Astrocyte (in vitro differentiated cells and primary cell): ENCODE measurements at places on chromosomes 1 and 21. TPM values are rescaled to one million over a fixed set of nuclear protein-coding genes. Genes with fewer than 3 reads are reported as not detected.

Gene PDC
- not detected in 2 replicates for total RNA-seq

Gene TMEM240
- total RNA-seq, result 7.0 and 9.0 TPM in 2 replicates

Gene AUNIP
- total RNA-seq, result 1.3 and 2.1 TPM in 2 replicates

Gene AIRE
- 0.07 TPM in 1 of 2 replicates, not detected in the other for total RNA-seq

Gene MCOLN2
- total RNA-seq, result 1.4 and 1.6 TPM in 2 replicates

Gene OR4F29
- not detected in 2 replicates for total RNA-seq

Gene SLC44A5
- total RNA-seq, result 1.6 and 2.2 TPM in 2 replicates

Gene SFT2D2
- total RNA-seq, result 69.0 and 73.4 TPM in 2 replicates

Gene AJAP1
- total RNA-seq, result 0.29 and 0.34 TPM in 2 replicates

Gene BEST4
- 0.26 TPM in 1 of 2 replicates, not detected in the other for total RNA-seq

Gene TMPRSS15
- total RNA-seq, result not detected in 2 replicates

Gene NOS1AP
- 0.94 and 1.2 TPM in 2 replicates for total RNA-seq

Gene PSMB4
- 314 and 316 TPM in 2 replicates for total RNA-seq

DNA sequence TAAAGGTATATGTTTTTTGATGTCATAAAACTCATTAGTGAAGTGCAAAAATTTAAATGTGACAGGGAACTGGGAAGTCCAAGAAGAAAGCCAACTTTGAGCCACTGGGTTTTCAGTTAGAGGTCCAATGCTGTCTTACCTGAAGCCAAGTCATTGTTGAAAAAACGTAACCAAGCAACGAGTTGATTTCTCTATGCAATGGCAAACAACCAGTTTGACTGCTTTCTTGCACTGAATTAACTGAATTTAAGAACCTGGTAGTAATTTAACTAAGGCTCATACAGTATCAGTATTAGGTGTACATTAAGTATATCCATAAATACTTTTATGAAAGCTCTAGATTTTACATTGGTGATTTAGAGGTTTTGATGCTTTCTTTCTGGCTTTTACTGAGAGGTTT, 20.2 kb upstream of the S1PR1 start:
- no peak for DNase-seq

DNA sequence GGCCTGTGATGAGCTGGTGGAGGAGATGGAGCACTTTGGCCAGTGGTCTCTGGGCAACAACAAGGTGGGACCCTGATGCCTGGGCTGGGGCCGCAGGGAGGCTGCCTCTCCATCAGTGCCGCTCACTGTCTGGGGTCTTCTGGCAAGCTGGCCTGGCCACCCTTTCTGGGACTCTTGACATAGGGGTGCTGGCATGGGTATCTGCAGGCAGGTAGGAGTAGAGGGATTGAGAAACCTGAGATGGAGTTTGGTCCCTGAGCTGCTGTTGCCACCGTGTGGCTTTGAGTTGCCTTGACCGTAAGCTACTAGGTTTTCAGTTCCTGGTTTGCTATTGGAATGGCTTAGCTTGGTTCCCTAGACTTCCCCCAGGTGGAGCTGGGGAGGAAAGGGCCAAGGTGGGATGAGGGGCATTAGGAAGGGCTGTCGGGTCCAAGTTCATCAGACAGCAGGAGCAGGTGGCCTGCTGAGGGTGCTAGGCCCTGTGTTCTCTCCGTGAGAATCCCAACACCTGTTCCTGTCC, 13.2 kb upstream of the MFN2 start:
- DNase-seq, result no peak

- no peak for DNase-seq
Observed at GRCh38 chr1:6494627-6495026, 3.2 kb upstream of the PLEKHG5 start.

DNA sequence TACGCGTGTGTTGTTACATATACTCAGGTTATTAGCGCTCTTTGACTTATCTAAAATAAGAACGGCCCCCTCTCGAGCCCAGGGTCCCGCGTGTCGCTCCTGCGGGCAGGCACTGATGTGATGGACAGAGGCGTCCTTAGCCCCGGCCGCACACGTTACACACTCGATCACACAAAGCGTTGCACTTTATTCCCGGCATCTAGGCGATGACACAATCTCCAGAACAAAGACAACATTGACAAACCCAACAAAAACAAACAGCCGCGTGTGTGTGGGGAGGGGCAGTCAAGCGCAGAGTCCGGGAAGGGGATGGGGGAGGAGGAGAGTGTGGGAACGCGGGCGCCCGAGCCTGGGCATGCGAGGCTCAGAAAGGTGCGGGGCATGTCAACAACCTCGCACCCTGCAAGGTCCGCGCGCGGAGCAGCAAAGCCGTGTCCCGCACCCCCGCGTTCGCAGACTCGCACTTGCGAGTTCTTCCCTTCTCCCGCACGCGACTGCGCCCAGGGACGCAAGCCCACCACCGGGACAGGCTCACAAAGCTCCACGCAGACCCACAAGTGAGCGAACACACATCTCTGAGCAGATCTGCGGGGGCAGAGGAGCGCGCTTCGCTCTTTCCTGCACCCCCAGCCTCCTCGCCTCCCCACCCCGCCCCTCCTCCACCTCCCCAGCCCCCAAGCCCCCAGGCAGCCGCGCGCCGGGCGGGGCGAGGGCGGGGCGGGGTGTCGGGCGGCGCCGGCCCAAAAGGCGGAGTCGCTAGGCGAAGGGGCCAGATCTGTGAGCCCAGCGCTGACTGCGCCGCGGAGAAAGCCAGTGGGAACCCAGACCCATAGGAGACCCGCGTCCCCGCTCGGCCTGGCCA, at the start of gene EFNA1:
TSS of gene EFNA1 (plus strand) at position 772 of the 862 bp plus-strand sequence. CDS start 102 bp downstream, outside the sequence.
- DNase-seq, result peak; percentile 36

GRCh38 chr1:115839029-115839678, 1.8 kb downstream of the NHLH2 start:
- no peak for DNase-seq

DNA sequence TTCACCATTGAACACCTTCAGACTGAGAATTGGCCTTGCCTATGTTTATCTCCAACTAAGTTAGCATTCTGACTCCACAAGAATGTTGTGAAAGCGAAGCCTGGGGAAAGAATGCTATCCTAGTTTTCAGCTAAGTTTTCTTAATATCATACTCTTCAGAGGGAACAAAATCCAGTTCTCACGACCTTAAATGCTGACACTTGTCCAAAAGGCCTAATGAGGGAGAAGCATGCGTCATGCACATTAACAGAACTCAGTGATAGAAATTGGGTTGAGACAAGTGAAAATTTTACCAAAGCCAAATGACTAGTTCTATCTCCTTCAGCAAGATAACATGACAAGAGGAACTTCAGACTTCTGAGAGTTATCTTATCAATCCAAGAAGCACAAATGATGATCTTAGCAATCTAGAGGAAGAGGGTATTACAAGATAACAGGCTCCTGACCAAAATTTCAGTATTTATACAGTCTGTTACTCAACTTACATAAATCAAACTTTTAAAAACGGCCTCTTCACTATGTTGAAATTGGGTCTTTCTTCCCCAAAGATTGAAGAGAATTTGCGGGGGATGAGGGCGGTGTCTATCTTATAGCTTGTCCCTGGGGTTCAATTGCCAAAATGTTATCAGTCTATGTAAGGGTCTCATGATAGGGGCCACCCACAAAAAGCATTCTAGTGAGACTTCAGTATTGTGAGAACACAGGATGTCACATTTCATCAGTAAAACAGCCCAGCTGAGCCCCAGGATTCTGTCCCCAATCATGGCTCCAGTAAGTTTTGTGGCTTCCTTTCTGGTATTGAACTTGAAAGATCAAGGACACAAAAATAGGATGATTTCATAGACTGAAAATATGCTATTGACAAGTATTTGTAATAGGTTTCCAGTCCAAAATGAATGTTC, 26.5 kb upstream of the SLC45A3 start:
- DNase-seq, result no peak

GRCh38 chr1:109579491-109579890, 31.1 kb downstream of the GNAI3 start:
- DNase-seq, result peak; percentile 57

DNA sequence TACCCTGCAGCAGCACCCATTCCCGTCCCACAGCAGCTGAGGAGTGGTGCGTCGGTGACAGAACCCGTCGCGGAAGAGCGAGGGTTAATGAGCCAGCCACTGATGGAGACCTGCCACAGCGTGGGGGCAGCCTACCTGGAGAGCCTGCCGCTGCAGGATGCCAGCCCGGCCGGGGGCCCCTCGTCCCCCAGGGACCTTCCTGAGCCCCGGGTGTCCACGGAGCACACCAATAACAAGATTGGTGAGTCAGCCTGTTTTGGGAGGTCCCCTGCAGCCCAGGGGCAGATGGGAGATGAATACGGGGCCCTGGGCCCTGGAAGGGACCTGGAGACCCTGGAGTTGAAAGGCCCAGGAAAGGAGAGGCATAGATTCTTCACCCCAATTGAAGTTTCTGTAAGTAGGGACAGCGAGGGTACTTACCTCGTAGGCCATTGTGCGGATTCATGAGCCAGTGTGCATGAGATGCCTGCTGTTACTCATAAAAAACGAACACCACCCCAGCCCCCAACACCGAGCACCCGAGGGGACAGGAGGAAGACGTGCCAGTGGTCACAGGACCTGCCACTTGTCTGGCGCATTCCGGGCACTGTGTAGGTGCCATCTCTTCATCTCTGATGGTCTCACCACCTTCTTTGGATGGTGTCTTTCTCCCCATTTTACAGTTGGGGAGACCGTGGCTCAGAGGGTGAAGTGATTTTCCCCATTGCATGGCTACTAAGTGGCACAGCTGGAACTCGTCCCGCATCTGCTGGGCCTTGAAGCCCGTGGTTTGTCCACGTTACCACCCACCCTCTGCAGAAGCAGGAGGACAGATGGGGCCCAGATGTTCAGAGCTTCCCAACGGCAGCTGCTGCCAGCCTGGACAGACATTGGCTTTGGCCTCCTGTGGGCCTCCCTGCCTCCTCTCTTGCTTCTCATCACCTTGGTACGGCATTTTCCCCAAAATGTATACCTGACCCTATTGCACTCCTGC, 28.3 kb upstream of the TNFRSF1B start:
- DNase-seq, result no peak

DNA sequence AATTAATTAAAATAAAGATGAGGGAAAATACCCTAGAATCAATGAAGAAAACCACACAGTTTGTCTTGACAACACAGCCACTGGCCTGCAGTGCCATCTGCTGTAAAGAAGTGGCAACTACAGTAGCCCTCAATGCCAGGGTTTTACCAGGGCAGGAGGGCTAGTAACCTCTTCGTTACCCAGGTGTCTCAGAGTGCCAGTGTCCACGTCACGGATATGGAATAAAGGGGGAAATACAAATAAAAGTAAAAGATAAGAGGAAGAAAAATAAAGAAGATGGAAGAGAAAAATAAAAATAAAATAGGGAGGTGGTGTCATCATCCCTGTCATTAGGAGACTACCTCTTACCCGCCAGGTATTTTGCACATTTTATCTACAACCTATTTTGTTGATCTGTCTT, 14.2 kb upstream of the SLC44A3 start:
- no peak for DNase-seq

- DNase-seq, result no peak
Observed at GRCh38 chr1:99849413-99849743, 783 bp upstream of the AGL start.

DNA sequence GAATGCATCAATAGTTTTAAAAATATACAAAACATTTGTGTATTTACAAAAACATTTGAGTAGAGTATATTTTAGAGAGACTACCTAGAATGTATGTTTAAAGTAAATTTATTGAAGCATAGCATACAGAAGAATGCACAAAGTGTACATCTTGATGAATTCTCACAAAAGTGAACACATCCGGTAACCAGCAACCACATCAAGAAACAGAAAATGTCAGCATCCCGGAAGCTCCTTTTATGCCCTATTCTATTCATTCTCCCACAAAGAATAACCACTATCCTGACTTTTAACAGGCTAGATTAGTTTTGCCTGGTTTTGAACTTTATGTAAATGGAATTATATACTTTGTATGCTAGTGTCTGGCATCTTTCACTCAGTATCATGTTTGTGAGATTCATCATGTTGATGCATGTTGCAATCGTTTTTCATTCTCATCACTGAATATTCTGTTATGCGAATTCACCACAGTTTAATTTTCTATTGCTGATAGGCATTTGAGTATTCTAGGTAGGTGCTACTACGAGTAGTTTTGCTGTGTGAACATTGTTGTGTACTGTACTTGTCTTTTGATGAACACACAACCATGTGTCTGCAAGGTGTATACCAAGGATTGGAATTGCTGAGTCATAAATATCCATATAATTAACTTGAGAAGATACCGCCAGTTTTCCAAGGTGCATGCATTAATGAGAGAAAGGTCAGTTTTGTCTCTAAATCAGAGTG, 75.4 kb downstream of the CACHD1 start:
- no peak for DNase-seq

- no peak for DNase-seq
Observed at GRCh38 chr1:113881661-113882060, 5.7 kb downstream of the BCL2L15 start.

DNA sequence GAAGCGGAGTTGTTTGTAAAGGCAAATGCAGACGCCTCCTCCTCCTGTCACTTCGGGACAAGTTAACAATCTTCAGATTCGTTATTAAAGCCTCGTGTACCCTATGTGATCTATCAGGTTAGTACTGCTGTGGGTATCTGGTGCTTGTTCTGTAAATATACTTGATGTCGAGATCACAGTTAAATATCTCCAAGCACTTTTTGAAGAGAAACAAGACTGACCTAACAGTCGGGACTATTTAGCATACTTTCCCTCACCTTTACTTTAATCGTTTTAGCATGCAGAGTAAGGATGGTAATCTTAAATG, 710 bp downstream of the KLHL20 start:
- DNase-seq, result no peak

GRCh38 chr1:246066573-246066972, 440.5 kb downstream of the SMYD3 start:
- DNase-seq, result no peak

DNA sequence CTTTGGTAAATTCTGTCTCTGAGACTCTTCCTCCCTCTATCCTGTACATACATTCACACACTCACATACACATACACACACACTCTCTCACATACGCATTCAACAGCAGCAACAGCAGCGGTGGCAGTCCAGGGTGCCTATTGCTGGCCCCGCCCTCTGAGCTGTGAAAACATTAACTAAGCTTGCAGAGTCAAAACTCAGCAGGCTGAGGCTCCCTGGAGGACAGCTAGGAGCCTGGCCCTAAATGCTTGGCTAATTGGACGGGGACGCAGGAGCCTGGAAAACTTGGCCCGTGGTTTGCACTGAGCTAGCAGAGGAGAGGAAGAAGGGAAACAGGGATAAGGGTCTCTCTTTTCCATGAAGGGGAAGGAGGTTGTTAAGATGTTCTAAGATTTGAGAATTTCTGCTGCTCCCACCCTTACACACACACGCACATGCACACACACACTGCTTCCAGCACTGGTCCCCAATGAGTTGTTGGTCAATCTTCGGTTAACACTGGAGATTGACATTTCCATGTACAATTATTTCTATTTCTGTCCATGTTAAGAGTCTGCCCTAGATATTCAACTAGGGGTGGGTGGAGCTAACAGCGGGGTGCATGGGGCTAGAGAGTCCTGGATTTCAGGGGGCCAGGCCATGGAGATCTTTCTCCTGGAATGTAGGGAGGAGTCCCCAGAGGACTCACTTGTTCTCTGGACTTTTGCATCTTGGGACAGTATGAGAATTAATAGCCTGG, 94.2 kb downstream of the PLXNA2 start:
- DNase-seq, result no peak

DNA sequence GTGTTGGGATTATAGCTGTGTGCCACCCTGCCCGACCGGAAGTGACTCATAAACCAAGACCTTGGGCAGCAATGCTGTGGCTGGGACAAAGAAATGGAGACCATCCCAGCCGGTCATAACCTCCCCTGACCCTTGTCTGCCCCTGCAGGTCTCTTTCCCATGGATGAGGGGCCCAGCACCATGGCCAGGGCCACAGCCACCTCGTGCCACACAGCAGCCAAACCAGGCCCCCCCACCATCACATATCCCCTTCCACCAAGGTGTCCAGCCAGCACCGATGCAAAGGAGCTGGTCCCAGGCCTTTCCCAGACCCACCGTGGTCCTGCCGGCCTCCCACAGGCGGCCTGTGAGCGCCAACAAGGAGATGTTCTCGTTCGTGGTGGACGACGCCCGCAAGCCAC, 42.2 kb downstream of the FHAD1 start:
- no peak for DNase-seq
